ENCODE measurements at places on chromosomes 5 and 9.

- DNase-seq = no peak
These were observed 467.0 kb downstream of the CDH10 start for GRCh38 chr5:24177821-24178220.

DNA sequence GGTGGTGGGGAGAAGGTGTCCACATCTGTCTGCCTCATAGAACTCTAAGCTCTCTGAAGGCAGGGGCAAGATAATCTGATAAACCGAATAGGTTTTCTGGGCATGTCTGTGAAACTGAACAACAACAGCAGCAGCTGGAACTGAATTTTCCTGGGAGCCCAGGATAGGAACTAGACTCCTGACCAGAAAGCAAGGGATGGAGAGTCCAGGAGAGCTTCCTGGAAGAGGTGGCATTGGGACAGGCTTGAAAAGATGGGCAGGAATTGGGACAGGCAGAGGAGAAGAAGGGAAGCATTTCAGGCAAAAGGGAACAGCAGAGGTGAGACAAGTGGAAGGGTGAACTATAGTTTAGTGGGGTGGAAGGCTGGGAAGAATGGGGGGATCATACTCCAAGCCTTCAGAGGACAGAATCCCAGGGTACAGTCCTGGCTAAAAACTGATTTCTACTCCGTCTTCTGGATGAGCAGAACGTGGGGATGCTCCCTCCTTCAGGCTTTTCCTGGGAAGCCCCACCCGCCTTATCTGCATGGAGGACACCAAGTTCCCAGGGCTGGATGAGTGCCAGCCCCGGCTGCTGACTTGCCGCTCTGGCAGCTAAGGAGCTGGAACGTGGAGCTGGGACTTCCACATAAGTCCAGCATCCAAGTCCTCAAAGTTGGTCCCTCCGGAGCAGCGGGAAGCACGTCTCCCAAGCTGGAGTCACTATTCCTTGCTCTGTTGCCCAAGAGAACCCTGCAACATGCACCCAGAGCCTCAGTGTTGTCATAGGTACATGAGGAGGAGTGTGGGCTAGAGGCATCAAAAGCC lies 13.9 kb upstream of the KIF12 start:
- no peak for DNase-seq

GRCh38 chr9:115553060-115553773 lies 435.3 kb upstream of the TNC start:
- DNase-seq = no peak

DNA sequence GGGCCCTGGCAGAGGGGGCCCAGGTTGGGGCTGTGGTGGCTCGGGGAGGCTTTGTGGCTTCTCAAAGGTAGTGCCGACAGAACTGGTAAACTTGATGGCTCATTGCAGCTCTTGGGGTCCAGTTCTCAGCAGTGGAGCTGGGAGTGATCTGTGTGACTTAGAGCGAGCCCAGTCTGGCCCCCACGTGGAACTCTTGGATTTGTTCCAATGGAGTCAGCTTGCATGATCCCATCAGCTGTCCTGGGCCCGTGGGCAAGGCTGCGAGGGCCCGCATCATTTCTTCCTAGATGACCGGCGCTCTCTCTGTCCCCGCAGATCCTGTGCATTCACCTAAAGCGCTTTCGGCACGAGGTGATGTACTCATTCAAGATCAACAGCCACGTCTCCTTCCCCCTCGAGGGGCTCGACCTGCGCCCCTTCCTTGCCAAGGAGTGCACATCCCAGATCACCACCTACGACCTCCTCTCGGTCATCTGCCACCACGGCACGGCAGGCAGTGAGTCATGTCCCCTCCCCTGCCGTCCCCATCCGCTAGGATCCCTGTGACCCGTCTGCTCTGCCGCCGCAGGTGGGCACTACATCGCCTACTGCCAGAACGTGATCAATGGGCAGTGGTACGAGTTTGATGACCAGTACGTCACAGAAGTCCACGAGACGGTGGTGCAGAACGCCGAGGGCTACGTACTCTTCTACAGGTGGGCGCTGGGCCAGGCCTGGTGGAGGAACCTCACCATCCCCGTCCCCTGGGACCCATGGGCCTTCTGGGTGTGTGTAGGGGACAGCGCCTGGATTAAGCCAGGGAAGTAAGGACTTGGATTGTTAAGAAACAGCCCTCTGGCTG lies 39.2 kb downstream of the USP20 start:
- DNase-seq = no peak

DNA sequence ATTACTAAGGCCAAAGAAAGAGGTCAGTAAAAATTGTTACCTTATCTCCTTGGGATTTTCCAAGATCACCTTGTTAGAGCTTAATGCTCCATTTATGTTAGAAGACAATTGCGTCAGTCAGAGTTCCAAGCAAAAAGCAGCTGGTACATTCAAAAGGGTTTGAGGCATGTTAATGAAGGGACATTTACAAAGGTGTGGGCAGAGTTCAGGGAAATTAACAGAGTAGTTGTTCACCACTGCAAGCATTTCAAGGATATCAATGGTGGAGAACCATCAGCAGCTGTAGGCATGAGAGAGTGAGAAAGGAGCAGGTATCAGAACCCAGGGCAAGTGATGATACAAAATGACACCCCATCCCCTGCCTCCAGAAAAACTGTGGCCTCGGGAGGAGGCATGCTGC lies 17.0 kb upstream of the SMARCA2 start:
- no peak for DNase-seq

DNA sequence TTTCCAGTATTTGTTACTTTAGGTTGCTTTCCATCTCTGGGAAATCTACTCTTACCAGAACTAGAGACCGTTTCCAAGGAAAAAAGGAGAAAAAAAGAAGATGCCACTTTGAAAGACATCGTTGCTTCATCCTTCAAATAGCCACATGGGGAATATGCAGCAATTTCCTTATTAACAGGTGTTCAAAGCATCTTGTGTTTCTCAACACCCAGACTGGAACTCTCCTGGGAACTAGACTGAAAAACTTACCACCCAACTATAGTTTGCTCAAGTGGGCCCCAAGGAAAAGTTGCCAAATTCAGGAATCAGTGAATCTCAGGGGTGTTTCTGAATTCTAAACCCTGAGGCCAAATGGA lies 80.0 kb upstream of the JAK2 start:
- DNase-seq = no peak

- DNase-seq = no peak
These were observed 369.5 kb downstream of the TMEM167A start for GRCh38 chr5:82707741-82708140.
